RWPE2 (cell line): ENCODE measurements at places on chromosomes 2 and 18.

- no peak for DNase-seq
Observed at GRCh38 chr2:20035955-20036666, 15.3 kb downstream of the LAPTM4A start.

DNA sequence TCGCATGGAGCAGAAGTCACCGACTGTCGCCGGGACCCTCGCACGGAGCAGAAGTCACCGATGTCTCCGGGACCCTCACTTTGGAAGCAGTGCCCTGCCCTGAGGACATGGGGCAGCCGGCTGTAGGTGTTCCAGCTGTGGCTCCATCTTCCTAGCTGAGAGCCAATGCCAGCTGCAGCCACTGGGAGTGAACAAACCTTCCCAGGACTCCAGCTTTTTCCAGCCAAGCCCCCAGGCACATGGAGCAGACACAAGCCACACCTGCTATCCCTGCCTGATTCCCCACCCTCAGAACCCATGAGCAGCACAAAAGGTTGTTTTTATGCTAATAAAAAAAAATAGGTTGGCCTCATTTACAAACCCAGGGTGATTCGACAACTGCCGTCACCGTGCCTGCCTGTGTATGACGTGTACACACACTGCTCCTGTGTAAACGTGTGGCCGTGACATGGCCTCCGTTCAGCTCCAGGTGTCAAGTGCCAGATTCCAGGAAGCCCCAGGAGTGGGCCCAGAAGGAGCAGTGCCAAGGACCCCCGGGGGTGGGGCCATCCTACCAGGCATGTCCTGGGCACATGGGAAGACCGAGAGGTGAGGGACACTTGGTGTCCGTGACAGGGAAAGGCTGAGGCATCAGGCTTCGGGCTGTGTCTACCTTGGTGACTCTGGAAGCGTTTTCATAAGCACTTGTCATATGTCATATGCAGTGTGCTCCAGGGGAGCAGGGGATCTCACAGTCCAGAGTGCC, 91.5 kb downstream of the EIPR1 start:
- DNase-seq = no peak

- DNase-seq = no peak
Observed at GRCh38 chr2:160859096-160859495, 301.1 kb upstream of the TANK start.

GRCh38 chr2:171390941-171391516, 42.8 kb downstream of the METTL8 start:
- DNase-seq = peak; percentile 61

DNA sequence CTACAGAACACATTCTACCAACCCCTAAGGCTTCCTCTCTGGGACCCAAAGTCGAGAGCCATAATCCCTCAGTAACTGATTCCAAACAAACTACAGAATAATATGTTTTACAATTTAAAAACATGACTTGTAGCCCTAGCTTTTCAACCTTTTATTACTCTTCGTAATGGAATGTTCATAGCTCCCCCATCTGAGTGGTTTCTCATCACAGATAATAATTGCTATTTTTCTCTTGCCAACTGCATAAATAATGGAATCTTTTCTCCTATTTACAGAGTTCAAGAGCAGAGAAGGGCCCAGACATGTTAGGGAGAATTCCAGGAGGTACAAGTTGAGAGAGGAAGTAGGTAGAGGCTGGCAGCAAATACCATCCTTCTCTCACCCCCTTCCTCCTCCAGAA, 59.9 kb upstream of the CERS6 start:
- DNase-seq = no peak

- DNase-seq = no peak
Observed at GRCh38 chr18:26511339-26512071, 36.8 kb downstream of the KCTD1 start.

- DNase-seq = no peak
Observed at GRCh38 chr2:107005853-107006252, 119.9 kb upstream of the ST6GAL2 start.

DNA sequence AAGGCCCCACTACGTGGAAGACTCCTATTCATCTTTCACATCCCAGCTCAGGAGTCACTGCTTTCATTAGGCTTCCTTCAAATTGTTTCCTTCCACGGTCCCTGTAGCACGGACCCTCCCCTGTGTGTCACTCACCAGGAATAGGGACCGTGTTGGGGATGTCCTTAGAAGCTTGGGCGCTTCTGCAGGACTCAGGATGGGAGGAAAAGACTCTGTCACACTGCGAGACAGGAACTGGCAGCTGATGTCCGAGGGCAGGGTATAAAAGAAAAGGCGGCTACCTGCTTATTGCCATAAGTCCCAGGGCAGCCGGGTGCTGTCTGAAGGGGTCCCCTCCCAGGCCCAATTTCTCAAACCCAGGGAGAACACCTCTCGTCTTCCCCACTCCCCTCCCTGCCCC, 79.1 kb downstream of the BCL2L11 start:
- DNase-seq = no peak

GRCh38 chr2:145599756-145600155, 1079.8 kb upstream of the ZEB2 start:
- DNase-seq = no peak

- DNase-seq = no peak
Observed at GRCh38 chr2:10453905-10454298, 5.8 kb upstream of the ODC1 start.

DNA sequence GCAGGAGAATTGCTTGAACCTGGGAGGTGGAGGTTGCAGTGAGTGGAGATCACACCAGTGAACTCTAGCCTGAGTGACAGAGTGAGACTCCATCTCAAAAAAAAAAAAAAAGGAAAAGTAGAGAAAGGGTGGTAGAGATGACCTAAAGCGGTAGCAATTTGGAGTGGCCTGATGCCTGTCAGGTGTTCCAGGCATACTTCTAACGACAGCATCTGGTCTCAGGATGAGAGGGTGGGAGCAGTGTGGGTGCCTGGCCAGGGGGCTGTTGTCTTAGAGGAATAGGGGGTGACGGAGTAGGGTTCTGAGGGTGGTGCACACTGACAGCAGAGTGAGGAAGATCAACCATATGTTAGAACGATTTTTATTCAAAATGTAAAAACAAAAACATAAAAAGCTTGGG, 21.8 kb downstream of the ZNF236 start:
- DNase-seq = no peak

GRCh38 chr2:159086342-159086741, 117.9 kb downstream of the TANC1 start:
- DNase-seq = no peak

DNA sequence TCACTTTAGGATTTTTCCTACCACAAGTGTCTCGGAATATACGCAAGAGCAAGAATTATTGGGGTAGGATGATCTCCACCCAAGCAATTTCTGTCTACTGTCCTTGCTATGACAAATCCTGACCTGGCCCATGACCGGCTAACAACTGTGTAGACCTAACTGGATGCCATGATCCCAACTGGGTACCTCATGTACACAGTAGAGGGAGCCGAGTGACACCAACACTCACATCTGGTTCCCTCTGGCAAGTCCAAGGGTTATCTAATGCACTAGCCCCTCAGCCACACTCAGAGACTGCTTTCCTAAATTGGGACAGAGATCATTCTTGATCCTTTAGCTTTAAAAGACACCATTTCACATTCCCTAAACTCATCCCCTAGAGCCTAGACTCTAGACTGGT, 60.7 kb upstream of the ZNF532 start:
- no peak for DNase-seq

DNA sequence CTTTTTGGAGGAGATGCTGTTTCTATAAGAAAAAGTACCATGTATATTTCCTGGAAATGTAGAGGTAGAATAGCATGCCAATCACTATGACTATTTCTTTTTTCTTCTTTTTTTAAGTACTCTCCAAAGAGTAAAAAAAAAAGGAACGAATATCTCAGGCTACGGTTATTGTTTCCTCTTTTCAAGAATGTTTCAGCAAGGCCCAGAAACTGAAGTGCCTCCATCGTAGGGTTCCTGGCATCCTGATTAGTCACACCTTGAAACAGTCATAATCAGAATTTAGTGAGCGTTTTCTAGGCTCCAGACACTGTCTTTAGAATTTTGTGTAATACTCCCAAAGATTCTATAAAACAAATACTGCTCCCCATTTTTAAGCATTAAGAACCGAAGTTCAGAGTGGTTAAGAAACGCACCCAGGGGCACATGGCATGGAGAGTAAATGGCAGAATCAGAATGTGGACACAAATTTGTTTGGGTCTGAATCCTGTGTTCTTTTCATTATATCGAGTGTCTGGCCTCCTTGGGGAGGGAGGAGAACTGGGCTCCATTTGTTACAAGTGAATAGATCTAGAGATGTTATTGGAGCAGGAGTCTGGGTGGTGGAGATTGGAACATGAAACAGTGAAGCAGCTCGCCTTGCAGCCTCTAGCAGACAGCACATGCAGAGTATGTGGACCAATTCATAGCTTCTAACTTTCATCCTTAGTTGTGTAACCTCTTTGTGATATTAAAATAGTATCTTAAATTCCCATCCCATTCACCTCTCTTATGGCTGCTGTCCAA, 26.7 kb downstream of the ZEB2 start:
- DNase-seq = no peak

GRCh38 chr18:48318436-48318835, 90.7 kb downstream of the ZBTB7C start:
- DNase-seq = no peak

DNA sequence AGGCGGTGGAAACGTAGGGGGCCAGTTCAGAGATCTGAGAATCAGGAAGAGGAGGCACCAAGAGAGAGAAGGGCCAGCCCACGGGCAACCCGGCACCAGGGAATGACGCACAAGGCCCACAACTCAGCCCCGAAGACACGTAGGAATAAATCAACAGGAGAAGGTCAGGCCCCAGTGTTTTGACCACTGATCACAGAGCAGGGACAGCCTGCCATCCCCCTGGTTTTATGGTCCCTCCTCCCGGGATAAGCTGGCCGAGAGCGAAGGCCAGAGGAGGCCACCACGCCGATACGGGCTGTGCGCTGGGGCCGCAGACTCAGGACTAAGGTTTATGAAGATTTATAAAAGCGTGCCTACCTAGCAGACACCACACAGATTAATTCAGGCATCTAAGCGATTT, 341.4 kb downstream of the ZNF516 start:
- no peak for DNase-seq

- no peak for DNase-seq
Observed at GRCh38 chr2:40820319-40820718, 368.4 kb upstream of the SLC8A1 start.

GRCh38 chr2:65539633-65540032, 107.2 kb upstream of the SPRED2 start:
- DNase-seq = no peak

- DNase-seq = no peak
Observed at GRCh38 chr2:146158072-146158674, 1638.3 kb upstream of the ZEB2 start.

GRCh38 chr2:30314981-30315380, 83.6 kb downstream of the LBH start:
- no peak for DNase-seq

GRCh38 chr2:68031043-68031442, 31.8 kb downstream of the C1D start:
- DNase-seq = no peak

- DNase-seq = no peak
Observed at GRCh38 chr2:121400201-121400600, 115.2 kb upstream of the TFCP2L1 start.

DNA sequence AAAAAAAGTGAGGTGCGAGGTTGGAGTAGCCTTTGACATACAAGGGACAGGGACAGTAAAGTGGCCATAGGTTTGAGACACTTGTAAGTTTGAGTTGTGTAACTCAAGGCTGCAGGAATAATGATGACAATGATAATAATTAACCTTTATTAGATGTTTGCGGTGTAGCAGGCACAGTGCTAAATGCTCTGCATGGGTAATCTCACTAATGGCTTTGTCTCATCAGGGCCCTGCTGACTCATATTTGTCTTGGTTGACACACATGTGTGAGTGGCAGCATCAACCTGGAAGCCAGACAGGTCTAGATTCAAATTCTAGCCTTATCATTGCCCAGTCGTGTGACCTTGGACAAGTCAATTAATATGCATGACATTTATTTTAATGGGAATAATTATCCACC, 126.2 kb downstream of the FSHR start:
- DNase-seq = no peak

GRCh38 chr2:168186452-168186851, 60.9 kb downstream of the STK39 start:
- DNase-seq = no peak

DNA sequence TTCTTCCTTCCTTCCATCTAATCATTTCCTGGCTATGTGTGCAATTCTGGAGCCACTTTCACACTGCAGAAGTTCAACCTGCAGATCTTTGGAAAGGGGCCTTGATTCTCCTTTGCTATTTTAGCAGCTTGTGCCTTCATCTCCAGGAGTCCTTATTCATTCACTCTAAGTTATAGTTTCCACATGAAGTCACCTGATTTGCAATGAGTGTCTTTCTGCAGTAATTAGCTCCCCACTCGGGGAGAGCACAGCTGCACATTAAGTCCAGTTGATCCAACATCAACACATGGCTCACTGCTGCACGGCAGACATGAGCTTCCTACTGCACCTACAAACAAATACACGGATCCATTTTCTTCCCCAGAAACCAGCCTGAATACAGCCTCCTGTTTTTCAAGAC, 323.1 kb upstream of the TNP1 start:
- no peak for DNase-seq

- no peak for DNase-seq
Observed at GRCh38 chr18:62935994-62936393, 220.7 kb downstream of the PHLPP1 start.

GRCh38 chr2:42693013-42693615, 70.8 kb downstream of the OXER1 start:
- no peak for DNase-seq

DNA sequence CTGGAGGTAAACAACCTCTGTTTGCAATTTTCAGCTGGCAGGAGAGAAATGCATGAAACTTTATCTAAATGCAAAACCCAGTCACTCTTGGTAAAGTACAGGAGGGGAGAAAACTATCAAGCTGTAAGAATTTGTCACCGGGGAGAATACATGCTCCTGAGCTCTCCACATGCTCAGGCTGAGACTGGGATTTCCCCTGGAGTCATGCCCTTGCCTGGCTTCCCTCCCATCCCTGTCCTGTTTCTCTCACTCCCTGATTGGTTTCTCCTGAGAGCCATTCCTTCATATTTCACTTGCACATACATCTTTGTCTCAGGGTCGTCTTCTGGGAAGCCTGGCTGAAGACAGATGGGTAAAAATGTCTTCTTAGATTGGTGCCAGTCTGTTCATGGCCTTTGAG, 52.9 kb upstream of the SPATS2L start:
- no peak for DNase-seq

- no peak for DNase-seq
Observed at GRCh38 chr2:164782323-164782722, 59.3 kb downstream of the COBLL1 start.

DNA sequence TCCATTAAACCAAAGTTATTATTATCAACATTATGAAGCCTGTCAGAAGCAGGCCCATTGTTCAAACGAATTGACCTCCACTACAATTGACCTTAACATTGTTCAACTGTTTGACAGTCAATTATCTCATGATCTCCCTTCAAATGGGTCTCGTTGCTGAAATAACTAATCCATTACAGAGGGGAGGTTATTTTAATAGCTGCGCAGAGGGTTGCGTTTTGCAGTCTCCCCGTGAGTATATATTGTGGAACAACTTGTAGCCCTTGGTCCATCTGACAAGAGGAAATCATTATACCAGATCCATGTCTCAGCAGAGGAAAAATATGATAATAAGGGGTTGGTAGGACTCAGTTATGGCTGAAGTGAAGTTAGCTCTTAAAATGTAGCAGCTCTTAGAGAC, 159.1 kb downstream of the ALK start:
- no peak for DNase-seq

GRCh38 chr2:220347626-220348025, 720.2 kb downstream of the SLC4A3 start:
- DNase-seq = no peak
